ENCODE measurements at places on chromosomes 2 and 18. TPM values are rescaled to one million over a fixed set of nuclear protein-coding genes. Genes with fewer than 3 reads are reported as not detected.

DNA sequence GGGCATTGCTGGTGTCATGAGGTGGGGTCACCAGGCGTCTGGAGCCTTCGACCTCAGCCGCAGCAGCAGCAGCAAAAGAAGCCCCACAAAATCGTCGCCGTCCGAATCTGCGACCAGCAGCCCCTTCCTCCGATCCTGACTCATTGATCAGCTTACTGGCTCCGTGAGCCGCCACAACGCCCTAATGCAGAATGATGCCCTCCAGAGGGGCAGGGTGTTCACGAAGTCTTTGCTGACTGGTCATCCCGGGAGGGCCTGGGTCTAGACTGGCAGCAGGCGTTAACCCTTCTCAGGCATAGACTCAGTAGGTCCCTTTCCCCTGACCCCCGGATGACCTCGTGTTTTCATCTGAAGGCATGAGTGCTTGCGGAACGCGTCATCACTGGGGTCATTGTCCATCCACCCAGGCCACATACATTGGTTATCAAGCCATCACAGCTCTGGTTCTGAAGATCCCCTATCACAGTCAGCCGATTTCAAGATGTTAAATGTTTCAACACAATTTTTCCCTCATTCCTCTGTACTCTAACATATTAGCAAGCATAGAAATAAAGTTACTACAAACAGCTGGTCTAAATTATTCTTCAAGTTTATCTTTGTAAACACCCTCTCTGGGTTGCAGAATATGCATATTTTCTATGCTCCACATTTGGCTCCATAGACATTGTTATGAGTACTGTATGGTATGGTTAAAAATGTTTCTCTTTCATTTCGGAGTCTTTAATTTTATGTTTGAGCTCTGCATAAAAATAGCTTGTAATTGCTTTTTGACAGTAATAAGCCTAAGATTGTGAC lies 83.3 kb upstream of the SALL3 start:
- DNase-seq: no peak

DNA sequence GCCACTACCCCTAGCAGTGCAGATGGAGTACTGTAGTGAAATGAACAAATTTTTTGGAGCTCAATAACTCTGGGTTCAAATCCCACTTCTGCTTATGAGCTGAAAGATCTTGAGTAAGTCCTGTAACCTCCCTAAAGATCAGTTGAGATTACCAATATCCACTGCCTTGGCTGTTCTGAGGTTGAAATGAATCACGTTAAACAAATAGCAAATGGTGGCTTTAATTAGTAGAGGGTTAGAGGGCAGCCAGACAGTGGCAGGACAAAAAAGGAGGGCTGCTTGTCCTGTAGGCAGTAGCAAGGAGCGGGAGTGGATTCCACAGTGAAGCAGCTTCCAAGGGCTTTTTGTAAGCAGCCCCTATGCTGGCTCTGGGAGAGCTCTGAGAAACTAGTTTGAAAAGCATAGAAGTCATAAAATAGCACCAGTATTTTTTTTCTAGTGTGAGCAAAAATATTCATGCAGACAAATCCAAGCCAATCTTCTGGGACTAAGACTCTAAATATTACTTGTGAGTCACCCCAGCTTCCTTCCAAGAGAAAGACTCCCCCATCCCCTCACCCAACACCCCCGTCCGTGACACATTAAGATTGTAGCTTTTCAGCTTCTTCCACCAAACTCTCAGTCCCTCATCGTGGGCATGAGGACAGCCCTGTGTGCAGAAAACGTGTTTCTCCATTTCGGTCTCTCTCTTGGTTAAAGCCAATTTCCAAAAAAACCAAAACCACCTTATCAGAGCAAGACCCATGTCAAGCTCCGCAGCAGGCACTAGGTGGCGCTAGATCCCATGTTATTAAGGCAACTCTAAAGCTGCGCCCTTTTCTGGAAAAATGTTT lies 123.5 kb upstream of the LGALSL start:
- peak; percentile 73 for DNase-seq

- DNase-seq: no peak
These were observed 75.3 kb downstream of the MBD2 start for GRCh38 chr18:54149078-54149697.

DNA sequence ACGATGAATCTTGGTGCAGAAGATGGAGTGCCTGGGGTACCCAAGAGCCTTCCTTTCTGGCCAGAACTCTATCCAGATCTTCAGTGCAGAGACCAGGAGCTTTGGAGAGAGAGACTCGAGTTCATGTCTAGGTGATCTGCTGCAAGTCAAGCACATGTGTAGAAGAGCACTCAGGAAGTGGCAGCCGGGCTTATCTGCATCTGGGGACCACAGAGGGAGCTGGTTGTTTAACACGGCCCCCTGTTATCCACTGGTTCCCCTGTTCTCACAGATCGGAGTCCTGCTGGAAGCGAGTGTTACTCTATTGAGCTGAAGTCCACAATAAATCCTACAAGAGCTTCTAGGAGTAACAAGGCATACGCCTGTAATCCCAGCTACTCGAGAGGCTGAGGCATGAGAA lies 128.3 kb downstream of the ACOXL start:
- DNase-seq: peak; percentile 37

GRCh38 chr2:65319674-65320041 lies 92.0 kb downstream of the ACTR2 start:
- DNase-seq: no peak

- no peak for DNase-seq
These were observed 132.7 kb upstream of the MYCN start for GRCh38 chr2:15807418-15808203.

DNA sequence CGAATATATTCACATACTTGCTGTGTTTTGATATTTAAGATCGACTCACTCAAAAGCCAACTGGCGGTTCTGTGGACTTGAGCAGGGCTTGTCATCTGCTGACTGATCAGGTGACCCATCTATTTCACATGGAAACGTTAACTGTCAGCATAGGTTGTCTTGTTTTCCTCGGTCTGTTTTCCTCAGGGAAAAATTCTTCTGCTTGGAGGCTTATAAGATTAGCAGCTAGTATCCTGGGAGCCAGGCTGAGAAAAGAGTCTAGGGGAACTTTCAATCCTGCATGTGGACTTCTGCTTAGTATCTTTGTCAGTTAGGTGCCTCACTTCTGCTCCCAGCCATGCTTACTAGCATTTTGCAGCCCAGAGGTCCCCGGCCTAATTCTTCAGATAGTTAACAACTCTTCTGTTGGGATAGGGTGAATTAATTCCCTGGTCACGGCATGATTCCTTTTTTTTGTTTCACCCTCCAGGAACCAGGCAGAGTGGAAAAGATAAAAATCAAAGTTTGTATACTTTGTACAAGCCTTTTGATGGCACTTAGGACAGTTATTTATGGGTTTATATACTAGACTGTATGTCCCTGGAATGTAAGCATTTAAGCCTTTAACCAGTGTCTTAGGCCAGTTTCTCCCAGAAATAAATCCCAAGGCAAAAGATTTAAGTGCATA lies 226.0 kb downstream of the GULP1 start:
- no peak for DNase-seq

GRCh38 chr18:49243391-49243790 lies 217.1 kb downstream of the DYM start:
- DNase-seq: no peak

GRCh38 chr18:58241877-58242276 lies 197.9 kb downstream of the NEDD4L start:
- no peak for DNase-seq

GRCh38 chr2:47076126-47076506 lies 79.0 kb downstream of the STPG4 start:
- DNase-seq: no peak

DNA sequence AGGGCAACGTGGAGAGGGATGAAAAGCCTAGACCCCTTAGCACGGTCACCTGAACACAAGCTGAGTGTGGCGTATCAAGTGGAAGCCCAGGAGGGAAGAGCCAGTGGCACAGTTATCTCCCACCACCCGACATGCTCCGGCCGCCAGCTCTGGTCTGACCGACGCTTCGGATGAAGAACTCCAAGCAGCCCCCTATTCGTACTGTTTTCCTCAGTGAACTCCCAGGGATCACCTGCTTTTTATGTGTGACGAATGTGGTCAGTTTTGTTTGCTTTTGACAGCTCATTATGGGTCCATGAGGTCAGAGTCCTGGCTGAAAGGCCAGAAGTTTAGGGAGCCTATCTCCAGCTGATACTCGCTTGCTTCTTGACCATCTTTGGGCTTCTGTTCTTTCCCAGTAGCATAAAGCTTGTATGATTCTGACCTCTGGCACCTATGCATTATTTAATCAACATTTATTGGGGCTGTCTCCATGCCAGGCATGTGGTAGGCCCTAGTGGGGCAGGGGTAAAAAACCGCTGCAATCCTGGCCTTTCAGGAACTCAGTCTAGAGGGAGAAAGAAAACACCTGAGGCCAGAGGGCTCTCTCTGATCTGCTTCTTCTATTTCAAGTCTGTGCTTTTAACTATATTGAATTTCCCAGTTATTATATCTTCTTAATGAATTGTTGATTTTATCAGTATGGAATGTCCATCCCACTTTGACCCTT lies 33.0 kb upstream of the MRPL33 start:
- no peak for DNase-seq

GRCh38 chr18:53819671-53820070 lies 404.8 kb downstream of the MBD2 start:
- no peak for DNase-seq

DNA sequence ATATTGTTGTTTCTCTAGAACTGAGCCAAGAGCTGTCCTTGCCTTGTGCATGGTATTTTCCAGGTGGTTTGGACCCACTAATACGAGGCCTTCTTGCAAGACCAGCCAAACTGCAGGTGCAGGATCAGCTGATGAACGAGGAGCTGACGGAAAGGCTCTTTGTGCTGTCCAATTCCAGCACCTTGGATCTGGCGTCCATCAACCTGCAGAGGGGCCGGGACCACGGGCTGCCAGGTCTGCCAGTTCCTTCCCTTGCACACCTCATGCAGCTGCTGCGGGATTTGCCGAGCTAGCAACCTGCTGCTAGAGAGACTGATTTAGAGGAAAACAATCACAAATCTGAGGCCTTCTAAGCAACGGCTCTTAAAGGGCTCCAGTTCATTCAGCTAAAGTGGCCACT lies 74.5 kb downstream of the TPO start:
- DNase-seq: no peak

GRCh38 chr2:224973112-224974016 lies 68.9 kb downstream of the DOCK10 start:
- DNase-seq: no peak

DNA sequence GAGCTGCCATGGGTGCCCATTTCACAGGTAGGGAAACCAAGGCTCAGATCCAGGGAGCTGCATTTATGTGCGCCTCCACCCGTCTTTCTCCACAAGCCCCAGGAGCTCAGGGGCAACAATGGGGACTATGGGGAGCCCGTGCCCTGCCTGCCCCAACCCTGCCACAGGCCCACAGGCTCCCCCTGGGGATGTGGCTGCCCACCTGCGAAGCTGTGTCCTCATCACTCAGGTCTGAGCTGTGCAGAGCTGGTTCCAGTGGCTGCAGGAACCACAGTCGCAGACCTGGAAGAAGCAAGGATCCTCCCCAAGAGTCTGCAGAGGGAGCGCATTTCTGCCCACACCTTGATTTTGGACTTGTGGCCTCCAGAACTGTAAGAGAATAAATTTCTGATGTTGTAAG lies 9.8 kb downstream of the TEKT4 start:
- no peak for DNase-seq

DNA sequence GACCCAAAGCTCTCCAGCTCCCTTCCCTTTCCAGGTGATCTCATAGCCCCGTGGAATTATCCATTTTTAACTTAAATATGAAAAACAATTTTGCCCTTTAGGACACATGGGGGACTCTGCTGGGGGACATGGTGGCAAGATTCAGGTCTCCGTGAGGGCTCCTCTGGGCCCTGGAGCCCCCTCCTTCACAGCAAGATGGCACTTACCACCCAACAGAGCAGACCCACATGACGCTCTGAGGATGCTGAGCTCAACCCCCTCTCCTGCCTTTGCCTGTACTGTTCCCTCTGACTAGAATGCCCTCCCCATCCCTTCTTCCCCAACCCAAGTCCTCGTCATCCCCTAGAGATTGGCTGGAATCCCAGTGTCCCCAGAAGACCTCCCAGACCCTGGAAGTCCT lies 17.2 kb downstream of the TEX51 start:
- no peak for DNase-seq

Gene ASXL3
- not detected for polyA plus RNA-seq

Gene MORN2
- polyA plus RNA-seq: 9.7 TPM

Gene REEP1
- not detected for polyA plus RNA-seq

Gene RNU2-63P
- 8.5 TPM for polyA plus RNA-seq

Gene IGFBP2
- 0.48 TPM for polyA plus RNA-seq

Gene ACMSD
- not detected for polyA plus RNA-seq

Gene KIF5C
- 1.4 TPM for polyA plus RNA-seq

Gene CCDC102B
- polyA plus RNA-seq: 8.3 TPM

Gene ORC2
- polyA plus RNA-seq: 9.4 TPM

Gene RAX
- not detected for polyA plus RNA-seq
